CD4-positive, alpha-beta T cell treated with Interleukin-1 beta for 1 hour (primary cell): ENCODE measurements at places on chromosomes 1 and 21.

DNA sequence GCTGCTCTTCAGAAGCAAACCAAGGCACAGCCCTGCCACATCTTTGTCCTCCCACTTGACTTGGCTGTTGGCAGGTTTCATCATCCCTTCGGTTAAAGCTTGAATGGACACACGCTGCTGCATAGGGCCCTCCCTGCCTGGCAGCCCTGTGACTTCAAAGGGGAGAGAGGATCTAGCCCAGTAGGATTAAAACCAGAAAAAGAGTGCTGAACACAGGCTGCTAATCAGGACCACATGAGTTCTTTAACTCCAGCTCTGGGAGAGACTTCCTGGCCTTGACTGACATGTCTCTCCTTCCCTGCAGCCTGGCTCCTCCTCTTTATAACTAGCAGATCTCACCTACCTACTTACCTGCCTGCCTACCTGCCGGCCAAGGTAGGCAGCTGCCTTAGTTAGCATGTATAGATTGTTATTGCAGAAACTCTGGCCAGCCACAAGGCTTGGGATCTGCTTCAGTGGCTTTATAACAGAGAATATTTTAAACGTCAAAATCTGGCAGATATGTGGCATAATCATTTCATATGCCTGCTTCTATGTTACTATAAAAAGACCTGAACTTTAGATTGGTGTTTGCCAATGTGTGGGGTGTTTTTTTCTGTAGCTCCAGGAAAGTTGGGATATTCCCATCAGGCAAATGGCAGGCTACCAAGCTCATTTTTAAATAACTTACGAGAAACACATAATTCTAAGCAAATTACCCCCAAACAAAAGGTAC, 49.4 kb downstream of the ERG start:
- no peak for DNase-seq

GRCh38 chr1:162007466-162007865, 16.2 kb downstream of the OLFML2B start:
- no peak for DNase-seq

DNA sequence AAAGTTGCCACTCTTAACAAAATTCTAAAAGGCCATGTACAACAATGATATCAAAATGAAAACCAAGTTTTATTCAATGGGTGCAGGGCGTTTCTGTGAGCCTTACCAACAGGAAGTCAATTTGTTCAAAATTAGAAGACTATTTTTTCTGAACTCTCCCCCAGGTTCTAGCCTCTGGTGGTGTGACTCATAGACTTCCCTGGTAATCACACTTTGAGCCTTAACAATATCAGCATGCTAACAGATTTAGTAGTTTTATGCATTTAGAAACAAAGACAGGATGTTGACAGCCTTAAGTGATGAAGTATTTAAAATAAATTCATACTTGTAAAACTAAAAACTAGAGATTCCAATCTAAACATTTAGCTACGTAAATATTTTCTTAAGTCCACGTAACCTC, 88.4 kb downstream of the LRRC8C start:
- no peak for DNase-seq

DNA sequence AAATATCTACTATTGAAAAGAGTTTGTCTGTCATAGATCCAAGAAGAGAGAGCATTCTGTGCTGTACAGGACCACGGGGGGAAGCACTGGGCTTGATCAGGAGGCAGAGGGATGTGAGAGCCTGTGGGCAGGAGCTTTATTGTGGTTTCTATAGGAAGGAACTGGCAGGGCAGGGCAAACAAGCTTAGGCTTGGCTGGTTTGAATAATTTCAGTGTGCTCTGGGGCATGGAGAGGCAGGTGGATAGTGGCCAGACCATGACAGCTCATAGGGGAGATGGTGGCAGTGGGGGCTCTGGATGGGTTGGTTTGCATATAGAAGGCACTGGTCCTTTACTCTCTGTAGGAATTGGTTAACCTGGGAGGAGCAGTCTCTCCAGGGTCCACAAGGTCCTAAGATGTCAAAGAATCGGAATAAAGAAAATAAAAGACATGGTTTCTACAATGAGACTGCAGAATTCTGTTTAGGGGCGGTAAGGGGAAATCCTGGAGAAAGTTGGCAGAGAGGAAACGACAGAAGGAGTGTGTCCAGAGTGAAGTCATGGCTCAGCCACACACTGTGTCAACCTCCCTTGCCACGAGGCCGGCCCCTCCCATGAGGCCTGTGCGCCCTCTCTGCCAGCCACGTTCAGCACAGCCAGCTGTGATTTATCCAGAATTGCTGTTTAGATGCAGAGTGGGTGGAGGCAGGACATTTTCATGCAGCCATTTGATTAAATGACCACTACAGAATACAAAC, 81.7 kb upstream of the PGBD5 start:
- DNase-seq: no peak

DNA sequence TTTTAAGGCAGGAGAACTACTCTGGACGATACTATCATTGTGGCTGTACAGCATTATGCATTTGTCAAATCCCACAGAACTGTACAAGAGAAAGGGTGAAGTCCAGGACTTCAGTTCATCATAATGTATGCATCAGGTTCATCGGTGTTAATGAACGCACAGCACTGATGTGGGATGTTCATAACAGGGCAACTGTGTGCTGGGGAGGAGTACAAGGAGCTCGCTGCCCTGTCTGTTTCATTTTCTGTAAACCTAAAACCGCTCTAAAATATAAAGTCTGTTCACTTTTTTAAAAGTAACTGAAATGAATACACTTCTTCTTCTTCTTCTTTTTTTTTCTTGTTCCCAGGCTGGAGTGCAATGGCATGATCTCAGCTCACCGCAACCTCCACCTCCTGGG, 25.0 kb downstream of the TMPRSS2 start:
- no peak for DNase-seq

DNA sequence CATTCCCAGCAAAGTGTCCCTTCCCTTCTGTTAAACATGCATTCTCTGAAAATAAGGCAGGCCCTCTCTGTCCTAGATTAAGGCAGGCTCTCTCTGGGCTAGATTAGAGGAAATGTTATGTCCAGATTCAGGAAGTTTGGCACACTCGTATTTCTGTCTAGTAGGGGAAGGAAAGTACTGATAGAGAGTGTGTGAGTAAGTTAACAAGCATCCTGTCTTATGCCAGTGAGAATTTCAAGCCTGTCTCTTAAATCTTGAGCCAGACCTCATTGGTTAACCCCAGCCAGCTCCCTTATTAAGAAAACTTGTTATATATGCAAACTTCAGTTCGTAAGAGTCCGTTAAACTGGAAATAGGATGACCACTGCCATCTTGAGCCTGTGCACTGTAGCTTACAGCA, 31.6 kb downstream of the IGSF5 start:
- no peak for DNase-seq

GRCh38 chr1:100622966-100623762, 85.2 kb downstream of the GPR88 start:
- no peak for DNase-seq

- DNase-seq: peak; percentile 35
Measured at GRCh38 chr1:23167353-23168078, 1.1 kb downstream of the LUZP1 start.

GRCh38 chr1:218813237-218813636, 360.4 kb upstream of the LYPLAL1 start:
- no peak for DNase-seq

DNA sequence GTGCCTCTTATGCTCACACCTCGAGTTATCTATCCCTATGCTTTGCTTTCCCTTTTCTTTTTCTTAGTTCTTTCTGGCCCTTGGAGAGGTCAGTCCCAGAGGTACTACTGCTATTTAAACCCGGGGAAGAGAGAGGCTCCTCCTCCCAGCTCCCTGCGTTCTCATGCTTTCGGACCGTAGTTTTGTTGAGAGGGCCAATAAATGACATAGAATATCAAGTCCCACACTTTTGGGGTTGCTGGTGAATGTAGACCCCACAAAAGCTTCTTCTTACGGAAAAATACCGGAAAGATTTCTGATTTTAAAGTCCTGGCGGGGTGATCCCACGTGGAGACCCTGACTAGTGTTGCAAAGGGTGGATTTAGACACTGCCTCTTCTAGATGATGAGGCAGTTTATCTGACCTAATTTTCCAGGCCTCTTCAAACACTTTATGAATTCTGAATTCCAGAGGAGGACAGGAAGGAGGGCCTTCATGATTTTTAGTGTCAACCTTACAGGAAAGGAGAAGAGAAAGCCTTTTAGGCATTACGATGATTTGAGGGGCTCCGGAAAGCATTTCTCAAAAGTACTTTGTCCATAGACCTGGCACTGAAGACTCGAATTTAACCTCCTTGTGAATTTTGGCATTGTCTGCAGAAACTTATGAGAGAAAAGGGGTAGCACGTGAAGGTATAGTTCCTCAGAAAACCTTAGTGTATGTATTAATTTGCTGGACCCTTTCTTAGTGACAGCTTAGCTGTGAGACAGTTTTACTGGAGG, 694 bp downstream of the TMEM167B start:
- no peak for DNase-seq

DNA sequence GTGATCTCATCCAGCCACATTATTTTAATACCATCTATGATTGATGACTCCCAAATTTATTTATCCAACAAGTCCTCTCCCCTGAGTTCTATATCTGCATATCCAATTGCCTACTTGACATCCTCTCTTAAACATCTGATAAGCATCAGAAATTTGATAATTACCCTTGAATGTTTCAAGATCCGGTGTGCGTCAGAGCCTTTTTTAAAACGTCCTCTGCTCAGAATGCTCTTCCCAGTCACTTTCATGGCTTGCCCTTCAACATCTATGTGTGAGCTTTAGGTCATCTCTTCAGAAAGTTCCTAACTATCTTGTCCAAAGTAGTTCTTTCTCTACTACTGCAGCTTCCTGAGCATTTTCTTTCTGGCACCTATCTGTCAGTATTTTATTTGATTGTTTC, 364.3 kb downstream of the PLPP3 start:
- DNase-seq: no peak

DNA sequence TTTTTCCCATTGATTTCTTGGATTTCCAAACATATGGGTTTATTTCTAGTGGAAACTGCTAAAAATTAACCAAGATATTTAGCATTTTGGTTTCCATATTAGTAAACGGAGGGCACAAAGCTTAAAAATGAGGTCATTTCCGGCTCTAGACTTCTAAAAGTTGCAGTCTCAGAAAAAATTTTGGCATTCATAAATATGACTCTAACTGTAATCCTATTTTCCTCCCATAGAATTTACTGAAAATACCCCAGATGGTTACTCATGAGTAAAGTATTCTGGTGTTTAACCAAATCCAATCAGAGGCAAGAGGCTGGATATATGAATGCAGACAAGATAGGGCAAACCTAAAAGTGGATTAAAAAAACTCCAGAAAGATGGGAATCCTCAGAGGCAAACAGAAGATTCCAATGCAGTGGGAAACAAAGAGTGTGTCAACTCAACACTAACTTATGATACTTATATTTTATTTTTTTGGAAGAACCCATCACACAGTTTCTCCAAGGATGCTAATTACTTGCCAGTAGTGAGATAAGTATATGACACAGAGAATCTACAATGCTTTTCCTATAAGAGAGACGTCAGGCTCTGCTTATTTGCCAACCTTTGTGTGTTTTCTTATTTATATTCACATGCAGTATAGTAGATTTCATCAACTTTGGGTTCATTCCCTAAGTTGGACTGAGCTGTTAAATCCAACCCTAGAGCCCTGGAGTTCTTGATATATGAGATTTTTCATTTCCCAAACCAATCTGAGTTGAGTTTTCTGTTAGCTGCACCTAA, 90.1 kb upstream of the BCL10 start:
- DNase-seq: no peak

DNA sequence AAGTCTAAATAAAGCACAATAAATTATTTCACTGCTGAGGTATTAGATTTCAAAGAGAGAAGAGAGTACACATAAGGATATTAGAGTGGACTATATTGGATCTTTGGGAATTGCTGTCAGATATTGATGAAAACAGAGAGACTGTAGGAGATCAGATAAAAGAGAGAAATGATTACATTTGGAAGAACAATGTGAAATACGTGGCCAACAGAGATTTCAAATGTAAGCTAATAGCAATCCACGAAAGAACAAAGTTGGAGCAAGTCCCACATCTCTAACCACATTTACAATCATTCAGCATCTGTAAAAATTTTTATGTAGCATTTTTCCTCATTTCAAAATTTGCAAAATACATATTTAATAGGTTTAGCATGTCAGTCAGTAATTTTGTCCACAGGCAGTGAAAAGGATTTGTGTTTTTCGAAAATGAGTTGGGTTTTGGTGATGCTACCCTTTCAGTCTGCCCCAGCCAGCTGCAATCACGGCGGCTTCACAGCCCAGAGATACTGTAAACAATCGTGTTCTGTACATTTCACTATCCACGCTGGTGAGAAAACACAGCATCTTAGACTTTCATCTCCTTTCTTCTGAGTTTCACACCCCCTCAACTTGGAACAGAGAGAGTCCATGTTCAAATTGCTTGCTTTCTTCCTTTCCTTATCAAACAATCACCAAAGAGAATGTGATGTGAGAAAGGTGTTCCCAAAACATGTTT, 209.1 kb upstream of the LYPLAL1 start:
- no peak for DNase-seq

- DNase-seq: no peak
Measured at GRCh38 chr1:160171980-160172379, 18.4 kb upstream of the CASQ1 start.

DNA sequence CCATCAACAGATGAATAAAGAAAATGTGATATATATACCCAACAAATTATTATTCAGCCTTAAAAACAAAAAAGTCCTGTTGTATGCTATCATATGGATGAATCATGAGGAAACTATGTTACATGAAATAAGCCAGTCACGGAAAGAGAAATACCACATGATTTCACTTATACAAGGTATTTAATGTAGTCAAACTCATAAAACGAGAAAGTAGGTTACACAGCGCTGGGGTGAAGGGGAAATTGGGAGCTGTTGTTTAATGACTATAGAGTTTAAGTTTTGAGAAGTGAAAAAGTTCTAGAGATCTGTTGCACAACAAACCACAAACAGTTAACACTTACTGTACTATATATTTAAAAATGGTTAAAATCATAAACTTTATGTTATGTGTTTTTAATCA, 58.5 kb downstream of the SLC25A24 start:
- no peak for DNase-seq

DNA sequence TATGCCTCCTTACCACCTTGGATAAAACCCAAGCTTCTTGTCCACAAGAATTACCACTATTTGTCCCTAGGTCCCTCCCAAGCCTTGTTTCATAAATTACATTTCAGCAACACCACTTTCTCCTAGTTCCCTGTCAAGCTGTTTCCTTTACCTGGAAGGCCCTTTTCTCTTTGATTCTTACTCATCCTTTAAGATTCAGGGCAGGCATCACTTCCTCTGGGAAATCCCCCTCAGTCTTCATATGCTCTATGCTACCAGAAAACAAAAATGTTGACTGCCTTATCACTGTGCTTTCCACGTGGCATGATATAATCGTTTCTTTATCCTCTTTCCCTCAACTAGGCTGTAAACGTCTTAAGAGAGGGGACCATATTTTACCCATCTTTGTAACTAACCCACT, 102.7 kb downstream of the LYST start:
- DNase-seq: no peak

- no peak for DNase-seq
Measured at GRCh38 chr1:37721565-37721964, 29.2 kb downstream of the CDCA8 start.

GRCh38 chr1:219130366-219130935, 43.2 kb upstream of the LYPLAL1 start:
- DNase-seq: no peak

GRCh38 chr1:48021792-48022191, 24.6 kb upstream of the TRABD2B start:
- DNase-seq: no peak

- DNase-seq: no peak
Measured at GRCh38 chr1:94067196-94067595, 53.8 kb downstream of the ABCA4 start.
